ENCODE measurements at places on chromosomes 2 and 18. TPM values are rescaled to one million over a fixed set of nuclear protein-coding genes. Genes with fewer than 3 reads are reported as not detected.

- no peak for DNase-seq
These were observed 13.3 kb upstream of the CDH7 start for GRCh38 chr18:65737471-65737955.

GRCh38 chr2:149606251-149606811 is 18.8 kb upstream of the MMADHC start:
- DNase-seq, result no peak

DNA sequence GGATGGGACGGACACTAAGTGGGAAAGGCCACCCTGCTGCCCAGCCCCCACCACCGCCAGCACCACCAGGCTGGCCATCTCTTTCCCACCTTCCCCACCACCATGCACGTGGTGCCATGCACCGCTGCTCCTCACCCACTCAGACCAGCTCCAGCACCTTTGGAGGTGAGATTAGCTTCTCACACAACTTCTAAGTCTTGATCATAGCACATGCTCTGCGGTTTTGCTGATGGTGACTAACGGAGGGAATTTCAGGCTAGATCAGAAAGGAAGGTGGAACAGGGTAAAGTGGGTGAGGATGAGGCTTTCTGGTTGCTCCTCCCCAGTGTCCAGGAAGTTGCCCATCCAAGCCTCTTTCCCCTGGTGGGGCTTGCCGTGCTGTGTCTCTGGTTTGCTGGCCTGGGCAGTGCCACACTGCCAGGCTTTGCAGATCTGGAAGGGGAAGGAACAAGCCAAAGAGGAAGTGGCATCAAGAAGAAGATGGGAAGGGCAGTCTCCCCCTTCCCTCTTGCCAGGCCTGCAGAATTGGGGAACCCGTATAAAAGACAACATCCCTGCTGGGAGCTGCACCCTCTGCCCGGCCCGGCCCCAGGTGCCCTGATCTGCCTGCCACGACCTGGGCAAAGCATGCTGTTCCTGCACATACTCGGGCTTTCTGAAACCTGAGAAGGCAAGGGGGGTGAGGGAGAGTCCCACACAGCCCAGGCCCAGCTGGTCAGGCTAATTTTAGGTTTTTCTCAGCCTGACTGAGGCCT is 44.3 kb upstream of the CAB39 start:
- DNase-seq, result no peak

- no peak for DNase-seq
These were observed 34.5 kb downstream of the STK39 start for GRCh38 chr2:168212866-168213265.

Gene SYT4
- total RNA-seq, result 36.4 TPM

Gene RAB12
- 44.9 TPM for total RNA-seq

Gene ALPP
- total RNA-seq, result 0.06 TPM

Gene CDH7
- 23.1 TPM for total RNA-seq

Gene SLC9A4
- total RNA-seq, result 0.30 TPM
